ENCODE measurements at places on chromosomes 16 and 17. TPM values are rescaled to one million over a fixed set of nuclear protein-coding genes. Genes with fewer than 3 reads are reported as not detected.

The TTLL6 gene
- 35.4 TPM for total RNA-seq

The MYL11 gene
- not detected for total RNA-seq

The LITAFD gene
- not detected for total RNA-seq

The ABCC6 gene
- total RNA-seq, result 2.7 TPM

The YBX2 gene
- total RNA-seq, result 1.3 TPM

The TBC1D3E gene
- not detected for total RNA-seq

The KCNG4 gene
- total RNA-seq, result not detected

The MARVELD3 gene
- 0.25 TPM for total RNA-seq

The CNGB1 gene
- 0.91 TPM for total RNA-seq

The CDH3 gene
- total RNA-seq, result 1.3 TPM

The SCGB1C2 gene
- not detected for total RNA-seq

The KRTAP2-2 gene
- not detected for total RNA-seq

The BRICD5 gene
- 30.2 TPM for total RNA-seq

The TERF2IP gene
- total RNA-seq, result 137 TPM

The TTYH2 gene
- 121 TPM for total RNA-seq

The RAMP2 gene
- 4.6 TPM for total RNA-seq

The TAT gene
- total RNA-seq, result not detected
